ENCODE measurements at places on chromosomes 4 and X.
A peak's percentile ranks its signal among the peaks of the same experiment; 100 is the strongest.

GRCh38 chr4:152936446-152937335 lies 568 bp downstream of the FHDC1 start:
- peak overlapping the region; percentile 59 for H3K4me3 ChIP-seq
- peaks cover 31% of the 10 kb centered on the region for H3K4me1 ChIP-seq
- no peaks in the 10 kb centered on the region for H3K36me3 ChIP-seq
- no peaks in the 10 kb centered on the region for H3K27me3 ChIP-seq
- no peak overlapping the region for H3K27ac ChIP-seq
- peak; percentile 71 for DNase-seq

DNA sequence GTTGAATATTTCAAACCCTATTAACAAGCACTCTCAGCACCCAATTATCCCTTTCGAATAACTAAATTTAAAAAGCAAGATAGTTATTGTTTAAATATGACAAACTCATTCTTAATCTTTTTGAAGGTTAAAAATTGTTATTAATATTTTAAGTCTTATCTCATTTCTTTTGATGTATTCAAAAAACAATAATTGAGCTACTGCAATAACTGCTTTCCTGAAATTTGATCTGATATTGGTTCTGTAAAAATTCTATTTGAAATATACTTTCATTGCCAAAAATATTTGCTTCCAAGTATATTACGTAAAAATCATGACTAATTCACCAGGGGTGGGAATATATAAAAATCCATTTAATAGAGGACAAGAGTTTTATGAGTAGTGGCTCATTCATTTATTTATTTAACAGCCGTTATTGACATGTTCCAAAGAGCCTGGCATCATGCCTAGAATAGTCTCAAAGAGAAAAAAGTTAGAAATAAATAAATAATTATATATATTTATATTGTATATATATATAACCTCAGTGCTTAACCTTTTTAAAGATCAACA lies 34.4 kb downstream of the GLRA3 start:
- no peaks in the 10 kb centered on the region for H3K4me1 ChIP-seq
- DNase-seq = no peak
- H3K4me3 ChIP-seq = no peak overlapping the region
- no peaks in the 10 kb centered on the region for H3K27me3 ChIP-seq
- no peak overlapping the region for H3K27ac ChIP-seq
- H3K36me3 ChIP-seq = no peaks in the 10 kb centered on the region

DNA sequence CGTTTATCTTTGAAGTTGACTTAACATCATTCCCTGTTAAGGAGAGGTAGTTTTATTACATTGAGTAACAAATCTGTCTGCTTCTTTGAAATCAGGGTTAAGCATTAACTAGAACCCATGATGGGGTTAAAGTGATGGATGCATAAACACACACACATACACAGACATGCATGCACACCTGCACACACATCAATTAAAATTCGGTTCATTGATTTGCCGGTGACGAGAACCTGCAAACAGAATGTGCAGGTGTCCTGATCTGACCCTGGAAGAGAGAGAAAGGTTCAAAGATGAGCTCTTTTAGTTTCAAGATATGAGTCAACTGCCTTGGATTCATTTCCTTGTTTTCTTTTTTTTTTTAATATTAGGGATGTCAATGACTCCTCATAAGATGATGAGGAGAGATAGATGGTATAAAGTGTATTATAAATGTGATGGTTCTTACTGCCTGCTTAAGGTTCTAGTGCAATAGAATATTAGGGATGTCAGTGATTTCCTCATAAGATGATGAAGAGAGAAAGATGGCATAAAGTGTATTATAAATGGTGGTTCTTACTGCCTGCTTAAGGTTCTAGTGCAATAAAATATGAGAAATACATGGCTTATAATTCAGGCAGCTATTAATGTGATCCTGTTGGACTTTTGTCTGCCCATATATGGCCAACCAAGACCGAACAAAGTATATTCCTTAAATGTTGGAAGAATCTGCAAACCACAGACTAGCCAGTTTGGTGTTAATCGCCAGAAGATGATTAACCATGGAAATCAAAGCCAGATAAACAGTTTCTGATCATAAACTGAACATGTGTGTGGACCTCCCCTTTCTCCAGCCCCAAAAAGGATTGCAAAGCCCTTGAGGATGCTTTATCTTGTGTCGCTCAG lies 14.1 kb upstream of the CD99 start:
- no peaks in the 10 kb centered on the region for H3K36me3 ChIP-seq
- no peak for DNase-seq
- H3K4me1 ChIP-seq = no peaks in the 10 kb centered on the region
- no peak overlapping the region for H3K27ac ChIP-seq
- H3K4me3 ChIP-seq = no peak overlapping the region

DNA sequence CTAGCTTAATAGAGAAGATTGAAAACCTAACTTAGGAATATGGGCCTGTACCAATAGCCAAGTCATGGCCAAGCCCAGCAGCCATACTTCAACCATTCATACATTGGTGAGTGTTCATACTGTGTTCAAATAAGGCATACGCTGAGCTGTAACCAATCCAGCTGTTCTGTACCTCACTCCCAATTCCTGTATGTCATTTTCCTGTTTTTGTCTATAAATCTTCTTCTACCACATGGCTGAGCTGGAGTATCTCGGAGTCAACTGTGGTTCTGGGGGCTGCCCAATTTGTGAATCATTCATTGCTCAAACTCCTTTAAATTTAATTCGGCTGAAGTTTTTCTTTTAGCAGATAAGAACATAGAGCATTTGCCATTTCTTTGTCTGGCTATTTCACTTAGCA lies 195.3 kb upstream of the ANKRD50 start:
- H3K4me1 ChIP-seq = no peaks in the 10 kb centered on the region
- no peak for DNase-seq
- H3K27me3 ChIP-seq = no peaks in the 10 kb centered on the region
- H3K36me3 ChIP-seq = no peaks in the 10 kb centered on the region
- H3K4me3 ChIP-seq = no peak overlapping the region
- H3K27ac ChIP-seq = no peak overlapping the region

- H3K27ac ChIP-seq = no peak overlapping the region
- H3K36me3 ChIP-seq = no peaks in the 10 kb centered on the region
- no peak for DNase-seq
- no peaks in the 10 kb centered on the region for H3K4me1 ChIP-seq
- no peaks in the 10 kb centered on the region for H3K27me3 ChIP-seq
- H3K4me3 ChIP-seq = no peak overlapping the region
These were observed 112.9 kb upstream of the GPRIN3 start for GRCh38 chr4:89420507-89420906.

DNA sequence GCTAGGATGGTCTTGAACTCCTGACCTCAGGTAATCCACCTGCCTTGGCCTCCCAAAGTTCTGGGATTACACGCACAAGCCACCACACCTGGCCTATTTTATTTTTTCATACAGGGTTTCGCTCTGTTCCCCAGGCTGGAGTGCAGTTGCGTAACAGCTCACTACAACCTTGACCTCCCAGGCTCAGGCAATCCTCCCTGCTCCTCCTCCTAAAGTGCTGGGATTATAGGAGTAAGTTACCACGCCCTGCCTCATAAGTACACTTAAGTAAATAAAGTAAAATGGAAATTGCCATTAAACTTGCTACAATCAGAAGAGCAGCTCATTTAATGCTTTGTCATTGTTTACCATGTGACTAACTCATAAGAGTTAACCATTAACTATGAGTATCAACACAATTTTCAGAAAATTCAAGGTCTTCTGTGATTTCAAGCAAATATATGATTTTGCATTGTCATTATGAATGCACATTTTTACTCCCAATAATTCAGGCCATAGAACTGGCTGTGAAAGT lies 12.3 kb downstream of the UGDH start:
- H3K27ac ChIP-seq = peak overlapping the region; percentile 15
- peaks cover 15% of the 10 kb centered on the region for H3K36me3 ChIP-seq
- peaks cover 5% of the 10 kb centered on the region for H3K4me1 ChIP-seq
- H3K4me3 ChIP-seq = no peak overlapping the region
- DNase-seq = no peak

DNA sequence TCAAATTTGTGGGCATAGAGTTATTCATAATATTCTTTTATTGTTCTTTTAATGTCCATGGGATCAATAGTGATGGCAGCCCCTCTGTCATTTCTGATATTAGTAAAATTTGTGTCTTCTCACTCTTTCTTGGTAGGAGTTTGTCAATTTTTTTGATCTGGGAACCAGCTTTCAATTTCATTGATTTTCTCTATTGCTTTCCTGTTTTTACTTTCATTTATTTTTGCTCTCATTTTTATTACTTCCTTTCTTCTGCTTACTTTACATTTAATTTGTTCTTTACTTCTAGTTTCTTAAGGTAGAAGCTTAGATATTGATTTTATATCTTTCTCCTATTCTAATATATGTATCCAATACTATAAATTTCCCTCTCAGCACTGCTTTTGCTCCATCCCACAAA lies 40.7 kb downstream of the AWAT2 start:
- no peaks in the 10 kb centered on the region for H3K4me1 ChIP-seq
- H3K27me3 ChIP-seq = no peaks in the 10 kb centered on the region
- H3K27ac ChIP-seq = no peak overlapping the region
- no peak overlapping the region for H3K4me3 ChIP-seq
- DNase-seq = no peak

GRCh38 chrX:105150557-105150956 lies 69.9 kb downstream of the TEX13A start:
- no peak overlapping the region for H3K4me3 ChIP-seq
- no peaks in the 10 kb centered on the region for H3K27me3 ChIP-seq
- no peak for DNase-seq
- no peaks in the 10 kb centered on the region for H3K36me3 ChIP-seq
- no peaks in the 10 kb centered on the region for H3K4me1 ChIP-seq
- H3K27ac ChIP-seq = no peak overlapping the region

- H3K27me3 ChIP-seq = no peaks in the 10 kb centered on the region
- no peak overlapping the region for H3K27ac ChIP-seq
- H3K4me1 ChIP-seq = no peaks in the 10 kb centered on the region
- no peak overlapping the region for H3K4me3 ChIP-seq
- DNase-seq = no peak
- no peaks in the 10 kb centered on the region for H3K36me3 ChIP-seq
These were observed 527.7 kb upstream of the MAGEB2 start for GRCh38 chrX:29687687-29688086.

DNA sequence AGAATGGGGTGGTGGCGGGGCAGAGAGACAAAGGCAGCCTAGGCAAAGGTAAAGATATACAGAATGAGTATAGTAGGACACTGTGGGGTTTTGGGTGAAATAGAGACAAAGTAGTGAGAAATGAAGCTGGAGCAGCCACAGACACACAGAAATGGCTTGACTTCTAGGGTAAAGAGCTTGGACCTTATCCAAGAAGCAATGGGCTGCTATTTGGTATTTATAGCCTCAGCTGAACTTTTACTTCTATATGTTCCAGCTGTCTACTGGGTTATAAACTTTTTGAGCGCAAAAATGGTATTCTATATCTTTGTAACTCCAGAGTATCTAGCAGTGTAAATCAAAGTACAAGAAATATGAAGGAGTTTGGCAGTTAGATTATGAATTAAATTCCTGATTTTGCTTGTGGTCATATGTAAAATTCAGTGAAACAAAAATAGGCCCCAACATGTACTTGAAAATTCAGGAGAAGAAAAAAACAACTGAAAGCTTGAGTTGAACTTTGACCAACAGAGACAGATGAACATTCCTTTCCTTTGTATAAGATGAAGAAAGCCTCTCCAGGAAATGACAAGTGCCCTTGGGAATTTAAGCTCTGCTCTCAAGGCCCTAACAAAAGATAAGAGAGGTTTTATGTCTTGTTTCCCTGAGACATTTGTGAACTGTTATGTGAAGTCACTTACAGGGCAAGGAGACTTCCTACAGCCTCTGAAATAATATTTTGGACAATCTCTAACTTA lies 354.1 kb downstream of the CHIC1 start:
- H3K4me3 ChIP-seq = no peak overlapping the region
- H3K4me1 ChIP-seq = no peaks in the 10 kb centered on the region
- no peaks in the 10 kb centered on the region for H3K36me3 ChIP-seq
- no peak for DNase-seq
- no peaks in the 10 kb centered on the region for H3K27me3 ChIP-seq

DNA sequence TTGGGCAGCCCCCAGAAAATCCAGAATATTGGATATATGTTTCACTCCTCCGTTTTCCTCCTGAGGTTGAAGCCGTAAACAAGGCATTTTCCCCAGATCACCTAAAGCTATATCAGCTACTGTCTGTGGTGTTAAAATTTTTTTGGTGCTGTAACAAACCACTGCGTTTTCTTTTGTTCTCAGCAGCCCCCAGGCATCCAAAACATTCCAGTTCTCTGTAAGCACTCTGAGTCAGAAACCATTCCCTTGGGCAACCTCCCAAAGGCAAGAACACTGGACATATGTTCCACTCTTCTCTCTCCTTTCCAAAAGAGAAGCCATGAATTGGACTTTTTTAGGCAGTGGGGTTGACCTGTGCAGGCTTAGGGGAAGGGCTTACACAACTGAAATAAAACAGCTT lies 310.9 kb downstream of the MID1IP1 start:
- no peak overlapping the region for H3K4me3 ChIP-seq
- no peaks in the 10 kb centered on the region for H3K4me1 ChIP-seq
- no peak overlapping the region for H3K27ac ChIP-seq
- H3K36me3 ChIP-seq = no peaks in the 10 kb centered on the region

- no peak overlapping the region for H3K4me3 ChIP-seq
- H3K36me3 ChIP-seq = no peaks in the 10 kb centered on the region
- H3K4me1 ChIP-seq = peaks cover 3% of the 10 kb centered on the region
- no peaks in the 10 kb centered on the region for H3K27me3 ChIP-seq
- DNase-seq = no peak
These were observed 97.0 kb downstream of the MID1IP1 start for GRCh38 chrX:38898261-38898660.

GRCh38 chrX:13094828-13095341 lies 50.5 kb upstream of the FAM9C start:
- no peaks in the 10 kb centered on the region for H3K36me3 ChIP-seq
- DNase-seq = no peak
- H3K27ac ChIP-seq = no peak overlapping the region
- H3K4me3 ChIP-seq = no peak overlapping the region

DNA sequence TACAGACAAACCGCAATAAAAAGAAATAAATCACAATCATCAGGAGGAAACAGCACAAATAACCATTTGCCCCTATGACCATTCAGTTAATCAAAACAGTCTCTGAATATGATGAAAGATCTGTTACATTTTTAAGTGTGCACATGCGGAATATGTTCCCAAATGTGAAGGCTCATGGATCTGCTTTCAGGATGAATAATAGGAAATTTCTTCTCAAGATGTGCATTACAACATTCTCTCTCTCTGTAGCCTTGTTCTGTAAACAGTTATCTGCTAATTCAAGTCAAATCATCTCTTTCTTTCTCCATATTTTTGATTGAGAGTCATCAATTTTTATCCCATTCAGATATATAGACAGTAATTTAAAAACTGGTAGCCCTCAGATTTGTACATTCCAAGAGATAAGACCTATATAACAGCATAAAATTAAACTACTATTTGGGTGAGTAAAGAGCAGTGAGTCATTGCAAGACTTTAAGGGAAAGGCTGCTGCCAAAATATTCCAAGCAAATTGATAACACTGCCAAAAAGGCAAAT lies 433.9 kb upstream of the ATOH1 start:
- no peaks in the 10 kb centered on the region for H3K4me1 ChIP-seq
- no peaks in the 10 kb centered on the region for H3K27me3 ChIP-seq

GRCh38 chrX:52576946-52577345 lies 60.1 kb upstream of the XAGE1B start:
- no peaks in the 10 kb centered on the region for H3K27me3 ChIP-seq
- no peak overlapping the region for H3K4me3 ChIP-seq
- H3K4me1 ChIP-seq = peaks cover 10% of the 10 kb centered on the region
- no peak overlapping the region for H3K27ac ChIP-seq
- no peak for DNase-seq

Data from liver (tissue), 10 donors.